EH (cell line): ENCODE measurements at places on chromosomes 2 and 18.

GRCh38 chr2:232219496-232219870, 159.1 kb upstream of the ALPP start:
- no peak for DNase-seq

GRCh38 chr2:43274055-43274454, 47.6 kb upstream of the ZFP36L2 start:
- DNase-seq, result peak; percentile 50

DNA sequence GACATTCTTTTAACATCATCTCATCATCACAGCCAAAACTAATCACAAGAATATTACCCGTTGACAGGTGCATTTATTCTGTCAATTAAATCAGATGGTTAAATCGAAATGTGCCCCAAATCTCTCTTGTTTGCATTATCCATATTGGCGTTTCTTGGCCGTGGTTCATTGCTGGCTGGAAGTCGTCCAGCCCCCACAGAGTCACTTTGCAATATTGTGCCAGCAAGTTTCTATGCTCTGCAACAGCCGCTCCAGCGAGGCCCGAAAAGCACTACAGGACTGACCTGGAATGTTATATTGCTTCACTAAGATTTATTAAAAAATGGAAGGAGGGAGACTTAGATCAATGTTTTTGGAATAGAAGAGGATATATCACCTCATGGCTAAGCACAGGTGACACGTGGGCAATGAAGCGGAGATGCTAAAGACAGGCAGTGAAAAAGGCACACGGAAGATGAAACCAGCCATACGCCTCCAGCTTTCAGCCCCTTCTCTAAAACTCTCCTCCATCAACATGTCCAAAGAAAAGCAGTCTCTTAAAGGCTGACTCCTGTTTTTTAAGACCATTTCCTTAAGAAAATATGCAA, 176.8 kb upstream of the VRK2 start:
- no peak for DNase-seq

- DNase-seq, result peak; percentile 77
These were observed 384.3 kb upstream of the LYPD1 start for GRCh38 chr2:133054297-133054696.

DNA sequence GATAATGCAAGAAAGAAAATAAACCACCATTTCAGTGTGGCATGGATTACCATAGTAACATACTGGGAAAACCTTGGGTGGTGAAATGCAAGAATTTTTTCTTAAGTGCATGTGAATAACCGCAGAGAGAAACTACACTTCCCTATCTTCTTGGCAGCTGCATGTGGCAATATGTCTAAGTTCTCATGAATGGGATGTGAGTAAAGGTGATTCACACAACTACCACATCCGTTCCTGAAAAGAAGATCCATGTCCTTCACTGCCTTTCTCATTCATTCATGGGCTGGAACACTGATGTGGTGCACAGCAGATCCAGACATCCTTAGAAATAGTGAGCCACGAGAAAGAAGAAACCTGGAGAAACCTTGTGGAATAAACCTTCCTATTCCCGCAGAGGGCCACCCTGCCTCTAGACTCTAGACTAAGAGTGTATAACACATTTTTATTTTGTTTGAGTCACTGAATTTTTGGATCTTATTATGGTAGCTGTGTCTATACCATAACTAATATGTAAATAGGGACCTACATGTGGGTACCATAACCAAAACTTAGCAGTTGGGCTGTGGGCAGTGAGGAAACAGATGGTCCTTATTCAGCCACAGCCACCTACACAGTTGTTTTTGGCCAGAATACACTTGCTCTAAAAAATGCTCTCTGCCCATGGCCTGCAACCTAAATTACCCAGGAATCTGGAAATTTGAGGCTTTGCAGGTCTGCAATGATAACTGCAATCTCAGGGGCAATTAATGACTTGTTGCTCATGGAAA, 573.3 kb downstream of the LRP1B start:
- DNase-seq, result peak; percentile 90

DNA sequence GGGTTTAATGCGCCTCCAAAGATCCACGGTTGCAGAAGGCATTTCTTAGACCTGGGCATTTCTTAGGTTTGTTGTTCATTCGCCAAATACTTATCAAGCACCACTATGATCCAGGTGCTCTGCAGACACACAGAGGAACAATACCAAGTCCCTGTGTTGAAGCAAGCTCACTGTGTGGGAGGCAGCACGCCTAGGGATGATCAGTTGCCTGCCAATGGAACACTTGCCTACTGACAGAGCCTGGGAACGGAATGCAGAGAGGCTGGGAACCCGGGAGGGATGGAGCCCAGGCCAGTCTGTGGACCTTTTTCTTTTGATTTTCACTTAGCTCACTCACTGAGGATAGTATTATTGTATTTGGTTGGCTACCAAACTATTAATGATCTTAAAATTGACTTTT, 1.9 kb upstream of the GRP start:
- no peak for DNase-seq

DNA sequence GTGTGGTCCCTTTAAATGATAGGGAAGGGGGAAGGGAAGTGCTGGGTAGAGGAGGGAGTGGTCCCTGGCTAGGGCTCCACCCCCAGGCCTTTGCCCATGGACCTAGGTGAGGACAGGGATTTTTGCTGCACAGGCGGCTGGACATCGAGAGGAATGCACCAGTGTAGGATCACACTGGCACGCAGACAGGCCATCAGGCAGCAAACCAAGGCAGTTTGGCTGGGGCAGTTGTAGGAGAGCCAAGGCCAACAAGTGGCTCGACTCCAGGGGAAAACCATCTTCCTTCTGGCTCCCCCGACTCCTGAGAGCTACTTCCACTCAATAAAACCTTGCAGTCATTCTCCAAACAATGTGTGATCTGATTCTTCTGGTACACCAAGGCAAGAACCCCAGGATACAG, 402.0 kb upstream of the LRRTM1 start:
- DNase-seq, result no peak

DNA sequence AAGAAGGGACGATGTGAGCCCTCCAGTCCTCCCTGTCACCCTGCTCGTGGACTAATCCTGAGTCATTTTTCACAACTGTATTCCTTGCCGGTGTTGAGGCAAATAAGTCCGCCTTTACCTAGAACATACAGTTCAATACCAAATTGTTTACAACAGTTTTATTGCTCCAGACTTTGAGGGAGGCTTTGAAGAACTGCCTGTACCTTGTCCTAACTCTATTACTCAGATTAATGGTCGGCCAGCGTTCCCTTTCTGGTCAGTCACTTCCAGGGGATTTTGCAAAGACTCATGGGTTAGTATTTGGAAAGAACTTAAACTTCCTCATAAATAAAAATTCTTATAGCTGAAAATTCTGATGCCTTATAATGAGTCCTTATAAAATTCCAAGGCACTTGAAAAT, 85.1 kb upstream of the ZNF532 start:
- DNase-seq, result no peak

- peak; percentile 17 for DNase-seq
These were observed 60.4 kb downstream of the C18orf63 start for GRCh38 chr18:74375999-74376398.

DNA sequence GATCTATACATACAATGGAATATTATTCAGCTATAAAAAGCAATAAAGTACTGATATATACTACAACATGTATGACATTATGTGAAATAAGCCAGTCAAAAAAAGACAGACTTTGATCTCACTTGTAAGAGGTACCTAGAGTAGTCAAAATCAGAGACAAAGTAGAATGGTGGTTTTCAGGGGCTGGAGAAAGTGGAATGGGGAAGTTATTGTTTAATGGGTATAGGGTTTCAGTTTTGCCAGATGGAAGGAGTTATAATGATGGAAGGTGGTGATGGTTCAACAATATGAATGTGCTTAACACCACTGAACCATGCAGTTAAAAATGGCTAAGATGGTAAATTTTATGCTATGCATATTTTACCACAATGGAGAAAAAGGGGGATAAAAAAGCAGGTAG, 6.3 kb downstream of the COBLL1 start:
- no peak for DNase-seq

GRCh38 chr2:201709049-201709448, 10.6 kb upstream of the MPP4 start:
- no peak for DNase-seq

- peak; percentile 47 for DNase-seq
These were observed 300.1 kb upstream of the TRIB2 start for GRCh38 chr2:12416600-12416999.

GRCh38 chr2:170084820-170085491, 93.0 kb upstream of the MYO3B start:
- DNase-seq, result no peak

DNA sequence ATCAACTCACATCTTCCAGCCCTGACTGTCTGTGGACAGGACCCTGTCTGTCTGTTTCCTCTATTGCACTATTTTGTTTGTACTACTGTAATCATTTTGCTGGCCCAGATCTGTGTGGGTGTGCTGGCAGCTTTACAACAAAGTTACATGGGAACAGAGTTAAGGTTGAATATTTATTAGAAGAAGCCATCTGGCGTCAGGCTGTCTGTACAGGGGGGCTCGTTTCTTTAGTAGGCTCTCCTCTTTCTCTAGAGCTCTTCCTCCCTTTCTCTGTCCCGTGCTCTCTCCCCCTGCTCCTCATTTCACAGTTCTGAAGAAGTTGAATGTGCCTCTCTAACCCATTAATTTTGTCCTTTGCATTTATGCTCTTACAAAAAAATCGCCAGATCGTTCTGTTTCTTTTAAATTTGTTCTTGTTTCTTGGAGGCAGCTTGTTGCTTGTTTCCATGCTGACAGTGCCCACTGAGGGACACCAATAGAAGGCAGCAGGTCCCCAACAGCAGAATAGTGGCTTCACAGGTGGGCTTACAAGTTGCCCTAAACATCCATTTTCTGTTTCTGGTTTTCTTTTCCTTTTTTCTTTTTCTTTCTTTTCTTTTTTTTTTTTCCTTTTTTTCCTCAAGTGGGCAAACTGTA, 315.2 kb upstream of the ZEB2 start:
- peak; percentile 82 for DNase-seq

- DNase-seq, result peak; percentile 80
These were observed 18.6 kb downstream of the THADA start for GRCh38 chr2:43576981-43577892.

DNA sequence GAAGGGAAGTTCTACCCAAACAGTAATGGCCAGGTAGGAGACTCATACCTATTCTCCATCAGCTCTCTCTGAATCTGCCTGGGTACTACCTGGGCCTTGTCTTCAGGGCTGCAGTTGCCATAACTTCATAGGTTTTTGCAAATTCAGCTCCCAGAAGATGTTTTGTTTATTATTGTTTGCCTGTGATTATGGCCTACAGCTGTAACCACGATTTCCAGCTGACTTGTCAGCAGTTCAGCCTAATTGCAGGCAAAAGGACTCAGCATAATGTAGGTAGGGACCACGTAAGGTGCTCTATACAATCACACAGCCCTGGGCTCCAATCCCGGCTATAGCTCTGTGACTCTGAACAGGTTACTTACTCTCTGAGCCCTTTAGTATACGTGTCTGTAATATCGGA, 187.0 kb upstream of the FN1 start:
- no peak for DNase-seq

- DNase-seq, result peak; percentile 85
These were observed 46.3 kb downstream of the CDC42EP3 start for GRCh38 chr2:37625156-37625555.

DNA sequence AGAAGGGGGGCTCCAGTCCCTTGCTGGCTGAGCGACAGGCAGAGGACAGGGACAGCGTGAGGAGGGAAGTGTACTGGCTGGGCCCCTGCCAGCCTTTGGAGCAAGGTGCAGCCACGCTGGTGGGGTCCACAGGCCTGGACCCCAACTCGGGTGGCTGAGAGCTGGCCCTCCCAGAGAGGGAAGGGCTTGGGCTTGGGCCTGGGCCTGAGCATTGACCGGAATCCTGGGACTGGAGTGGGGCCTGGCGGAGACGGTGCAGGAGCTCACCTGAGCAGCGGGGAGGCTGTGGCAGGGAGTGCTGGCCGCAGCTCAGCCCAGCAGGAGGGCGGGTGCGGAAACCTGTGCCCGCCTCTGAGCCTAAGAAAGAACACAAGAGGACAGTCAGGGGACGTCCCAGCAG, 27.9 kb downstream of the KCNIP3 start:
- DNase-seq, result no peak

GRCh38 chr18:69843015-69843414, 104.7 kb downstream of the CD226 start:
- DNase-seq, result no peak

- DNase-seq, result peak; percentile 93
These were observed 139.9 kb upstream of the ZEB2 start for GRCh38 chr2:144659731-144660275.

GRCh38 chr2:86243950-86244733, 44.9 kb downstream of the MRPL35 start:
- no peak for DNase-seq

DNA sequence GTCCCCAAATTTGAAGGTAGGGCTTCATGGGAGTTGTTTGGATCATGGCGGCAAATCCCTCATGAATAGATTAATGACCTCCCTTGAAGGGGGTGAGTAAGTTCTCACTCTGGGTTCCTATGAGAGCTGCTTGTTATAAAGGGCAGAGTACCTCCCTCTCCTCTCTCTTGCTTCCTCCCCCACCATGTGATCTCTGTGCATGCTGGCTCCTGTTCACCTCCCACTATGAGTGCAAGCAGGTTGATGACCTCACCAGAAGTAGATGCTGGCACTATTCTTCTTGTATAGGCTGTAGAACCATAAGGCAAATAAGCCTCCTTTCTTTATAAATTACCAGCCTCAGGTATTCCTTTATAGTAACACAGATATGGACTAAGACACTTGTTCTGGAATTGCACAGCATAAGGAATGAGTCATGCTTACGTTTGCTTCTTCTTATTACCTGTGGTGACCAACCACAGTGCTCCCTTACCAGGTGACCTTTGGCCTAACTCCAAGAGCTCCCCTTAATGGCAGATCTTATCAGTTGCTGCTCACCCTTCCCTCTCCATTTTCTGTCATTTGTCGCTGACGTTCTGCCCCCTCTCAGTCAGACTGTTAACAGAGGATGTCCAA, 559.5 kb upstream of the GCFC2 start:
- DNase-seq, result no peak

GRCh38 chr2:106099691-106100090, 94.4 kb downstream of the UXS1 start:
- DNase-seq, result no peak

- no peak for DNase-seq
These were observed 87.8 kb upstream of the RAB6C start for GRCh38 chr2:129891341-129892320.

DNA sequence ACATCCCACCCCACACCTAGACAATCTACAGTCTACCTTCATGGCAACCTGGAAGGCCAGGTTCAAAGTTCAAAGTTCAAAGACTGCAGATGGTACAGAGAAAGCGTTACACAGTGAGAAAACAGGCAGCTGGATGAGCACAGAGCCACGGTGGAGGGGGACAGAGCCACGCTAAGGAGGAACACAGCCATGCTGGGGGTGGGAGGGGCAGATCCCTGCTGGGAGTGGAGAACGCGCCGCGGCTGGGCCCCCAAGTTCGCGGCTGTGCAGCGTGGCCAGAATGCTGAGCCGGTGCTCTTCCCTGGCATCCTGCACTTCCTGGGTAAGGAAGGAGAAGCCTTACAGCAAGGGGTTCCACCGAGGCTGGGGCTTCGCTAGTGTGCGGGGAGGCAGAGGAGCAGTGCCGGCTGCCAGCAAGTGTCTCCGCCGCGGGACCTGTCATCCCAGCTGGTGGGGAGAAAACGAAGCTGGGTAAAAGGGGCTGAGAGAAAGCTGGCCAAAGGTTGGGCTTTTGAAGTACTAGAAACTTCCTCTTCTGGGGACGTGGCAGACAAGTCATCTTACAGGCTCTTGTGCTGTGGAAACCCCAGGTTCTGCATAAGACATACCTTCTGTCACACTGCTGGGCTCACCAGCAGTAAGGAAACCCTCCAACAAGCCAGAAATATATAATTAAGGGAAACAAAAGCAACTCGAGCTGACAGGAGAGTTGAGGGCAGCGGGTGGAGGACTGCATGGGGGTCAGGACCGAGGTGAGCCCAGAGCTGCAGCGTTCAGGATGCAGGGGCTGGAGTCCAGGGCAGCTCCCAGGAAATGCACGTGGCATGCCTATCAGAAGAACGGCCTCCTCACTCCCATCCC, 115.5 kb downstream of the HDAC4 start:
- DNase-seq, result no peak
